ENCODE measurements at places on chromosomes 12 and 14. TPM values are rescaled to one million over a fixed set of nuclear protein-coding genes. Genes with fewer than 3 reads are reported as not detected.

The SLC8A3 gene
- total RNA-seq: not detected

The SDR9C7 gene
- not detected for total RNA-seq

The NAV3 gene
- 9.6 TPM for total RNA-seq

The DBX2 gene
- not detected for total RNA-seq

The CMA1 gene
- total RNA-seq: not detected

The ARF6 gene
- total RNA-seq: 90.8 TPM

The FOXM1 gene
- total RNA-seq: 90.9 TPM

The OR6C2 gene
- not detected for total RNA-seq

The OVCH1 gene
- not detected for total RNA-seq

The ETFBKMT gene
- total RNA-seq: 0.87 TPM

The KCNK10 gene
- not detected for total RNA-seq

The ADAM20 gene
- not detected for total RNA-seq

The LEMD3 gene
- total RNA-seq: 11.8 TPM

The DDN gene
- 0.50 TPM for total RNA-seq

The ABCD2 gene
- total RNA-seq: not detected

The SLC10A1 gene
- not detected for total RNA-seq

The RNASE3 gene
- total RNA-seq: not detected

The NABP2 gene
- total RNA-seq: 59.8 TPM

The CIROP gene
- not detected for total RNA-seq

The POTEM gene
- not detected for total RNA-seq

The TRHDE gene
- total RNA-seq: 0.14 TPM

The MEG3 gene
- 34.5 TPM for total RNA-seq

The HELB gene
- total RNA-seq: 0.80 TPM

The TAS2R46 gene
- total RNA-seq: not detected

The PLEKHG7 gene
- not detected for total RNA-seq

Measured in A549 treated with AZD2906 at 1 μM for 4 hours (cell line).